Hematopoietic multipotent progenitor cell treated with erythropoietin and hydrocortisone succinate and interleukin-3 and kit ligand, for 8 days (in vitro differentiated cells): ENCODE measurements at places on chromosomes 7 and 10.

DNA sequence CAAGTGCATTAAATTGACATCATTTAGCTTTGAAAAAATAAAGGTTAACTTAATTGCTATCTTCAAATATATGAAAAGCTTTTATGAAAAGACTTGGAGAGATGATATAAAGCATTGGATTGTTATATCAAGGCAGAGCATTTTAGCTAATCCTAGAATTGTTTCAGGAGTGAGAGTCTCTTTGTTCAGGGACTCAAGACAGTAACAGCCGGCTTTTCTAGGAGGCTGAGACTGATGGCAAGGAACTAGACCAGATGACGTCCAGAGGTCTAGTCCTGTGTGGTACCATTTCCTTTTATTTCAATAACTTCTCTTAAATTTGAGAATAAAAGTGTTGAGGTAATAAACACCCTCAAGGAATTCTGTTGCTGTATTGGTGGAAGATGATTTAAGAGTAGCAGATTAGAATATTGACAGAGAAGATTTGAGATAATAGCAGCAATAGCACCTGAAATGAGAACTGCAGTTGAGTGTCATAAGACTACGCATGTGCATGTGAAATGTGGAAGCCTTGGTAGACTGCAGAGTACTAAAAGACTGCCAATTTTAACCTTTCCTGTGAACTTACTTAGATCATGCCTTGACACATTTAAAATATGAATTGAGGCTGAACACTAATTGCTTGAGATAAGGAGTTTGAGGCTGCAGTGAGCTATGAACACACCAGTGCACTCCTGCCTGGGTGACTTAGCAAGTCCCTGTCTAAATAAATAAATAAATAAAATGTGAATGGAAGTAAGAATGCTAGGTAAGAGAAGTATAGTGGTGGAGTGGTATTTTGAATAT is 79.6 kb downstream of the ZNRF2 start:
- DNase-seq: peak; percentile 77

DNA sequence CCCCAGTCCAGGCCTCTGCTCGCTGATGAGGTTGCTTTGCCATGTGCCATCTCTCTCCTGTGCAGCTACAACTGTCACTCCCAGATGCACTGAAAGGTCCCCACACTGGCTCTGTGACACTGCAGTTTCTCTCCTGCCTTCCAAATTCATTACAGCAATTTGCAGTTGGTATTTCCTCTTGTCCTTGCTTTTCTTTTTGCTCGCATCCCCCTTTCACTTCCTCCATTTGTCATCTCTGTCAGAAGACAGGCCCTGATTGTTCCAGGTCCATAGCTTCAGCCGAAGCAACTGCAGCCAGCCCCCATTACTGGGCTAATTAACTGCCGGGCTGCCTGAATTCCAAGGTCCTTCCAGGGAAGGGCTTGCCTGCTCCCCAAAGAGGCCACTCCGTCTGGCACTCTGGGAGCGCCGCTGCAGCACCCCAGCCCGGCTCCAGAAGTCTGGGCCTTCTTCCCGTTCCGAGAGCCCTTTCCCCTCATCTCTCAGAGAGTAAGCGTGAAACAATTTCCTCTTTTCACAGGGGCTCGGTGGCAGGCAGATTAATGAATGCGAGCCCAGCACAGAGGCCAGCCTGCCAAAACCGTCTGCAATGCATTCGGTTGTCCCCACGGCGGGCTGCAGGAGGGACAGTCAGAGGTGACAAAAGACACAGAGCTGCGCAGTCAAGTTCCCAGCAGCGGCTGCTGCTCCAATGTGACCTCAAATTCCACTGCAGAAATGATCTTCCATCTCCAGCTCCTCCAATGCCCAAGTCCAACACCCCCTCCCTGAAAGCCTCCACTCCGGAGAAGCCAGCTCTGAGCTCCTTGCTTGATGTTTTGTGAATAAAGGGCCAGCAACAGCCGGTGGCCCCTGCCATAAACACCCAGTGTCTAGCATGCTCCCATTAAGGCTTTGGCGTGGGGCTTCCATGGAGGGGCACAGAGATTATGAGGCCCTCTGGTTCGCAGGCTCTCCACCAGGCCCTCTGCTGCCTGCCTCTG is 279.4 kb upstream of the HABP2 start:
- no peak for DNase-seq

GRCh38 chr10:60352105-60352504 is 37.6 kb downstream of the ANK3 start:
- no peak for DNase-seq

DNA sequence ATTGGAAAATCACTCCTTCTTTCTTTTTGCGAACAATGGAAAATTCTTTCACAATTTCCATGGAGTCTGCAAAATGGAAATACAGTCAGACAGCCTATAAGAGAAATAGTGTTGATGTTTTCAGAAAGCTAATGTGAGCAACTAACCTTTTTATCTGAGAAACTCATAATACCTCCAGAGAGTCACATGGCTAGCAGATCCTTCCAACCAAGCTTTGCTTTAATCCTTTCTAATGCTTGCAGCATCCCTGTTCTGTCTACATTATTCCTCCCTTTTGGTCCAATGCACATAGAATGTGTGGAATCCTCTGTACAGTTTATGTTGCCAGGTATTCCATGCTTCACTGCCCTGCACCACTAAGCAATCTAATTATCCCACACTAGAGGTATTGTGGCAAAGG is 717.5 kb upstream of the LRRN3 start:
- DNase-seq: no peak

DNA sequence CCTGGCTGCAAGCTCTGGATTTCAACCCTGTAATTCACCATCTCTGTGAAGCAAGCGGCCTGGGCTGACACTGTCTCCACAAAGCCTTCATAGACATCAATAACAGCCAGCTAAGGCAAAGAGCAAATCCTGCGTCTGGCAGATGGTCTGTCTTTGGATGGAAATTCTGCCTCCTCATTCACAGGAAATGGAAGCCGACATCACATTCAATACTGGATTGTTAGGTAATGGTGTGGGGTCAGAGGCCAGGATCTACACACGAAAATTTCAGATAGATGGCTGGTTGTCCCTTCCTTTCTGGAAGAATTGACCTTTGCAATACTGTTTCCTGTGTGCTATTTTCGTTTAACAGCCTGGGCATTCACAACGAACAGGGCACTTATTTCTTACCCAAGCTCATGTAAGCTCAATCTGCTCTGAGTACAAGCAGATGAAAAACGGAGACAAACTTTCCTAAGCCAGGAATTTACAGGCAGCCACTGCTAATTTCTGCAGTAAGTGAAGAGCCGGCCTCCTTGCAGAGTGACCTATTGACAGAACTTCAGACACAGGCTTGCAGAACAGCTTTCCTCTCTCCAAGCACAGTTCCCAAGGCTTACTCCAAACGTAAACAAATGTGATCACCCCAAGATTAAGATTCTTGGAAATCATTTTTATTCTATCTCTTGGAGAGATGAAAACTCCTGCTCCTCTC is 3.1 kb upstream of the ADAM12 start:
- DNase-seq: no peak

DNA sequence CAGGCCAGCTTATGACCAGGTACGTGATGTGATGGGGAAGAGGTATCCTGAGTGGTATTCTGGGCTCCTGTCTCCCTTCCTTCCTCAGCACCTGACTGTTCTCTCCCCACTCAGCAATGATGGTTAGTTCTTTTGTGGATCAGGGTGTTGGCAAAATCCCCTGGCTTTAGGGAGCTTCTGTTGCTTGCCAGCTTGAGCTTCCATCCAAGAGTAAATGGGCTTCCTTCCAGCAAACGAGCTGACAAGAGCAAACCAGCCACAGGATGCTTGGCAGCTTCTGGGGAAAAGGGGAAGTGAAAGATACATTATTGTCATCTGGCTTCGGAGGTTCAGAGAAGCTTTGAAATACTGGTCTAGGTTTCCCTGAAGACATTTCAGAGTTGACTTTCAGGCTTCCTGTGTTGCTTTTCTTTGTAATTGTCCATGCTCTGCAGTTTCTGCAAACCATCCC is 5.2 kb downstream of the DUSP5 start:
- DNase-seq: peak; percentile 64

- no peak for DNase-seq
These were observed 803 bp downstream of the RAPGEF5 start for GRCh38 chr7:22356010-22356691.

DNA sequence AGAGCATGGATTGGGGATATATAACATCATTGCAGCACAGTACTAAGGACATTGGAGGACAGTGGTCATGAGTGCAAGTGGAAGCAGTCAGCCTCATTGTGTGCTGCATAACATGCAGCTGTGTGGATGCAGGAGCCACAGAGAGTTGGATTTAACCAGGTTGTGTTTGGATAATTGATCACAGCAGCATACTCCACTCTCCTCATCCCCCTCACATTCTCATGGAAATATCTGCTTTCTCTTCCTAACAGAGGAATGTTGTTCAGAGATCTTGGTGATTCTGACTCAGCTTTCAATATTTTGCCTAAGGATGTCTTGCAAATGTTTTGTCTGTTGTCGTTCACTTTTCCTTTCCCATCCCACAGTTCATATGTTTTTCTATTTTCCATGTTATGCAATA is 31.8 kb upstream of the LSM8 start:
- DNase-seq: no peak

- DNase-seq: peak; percentile 23
These were observed 48.2 kb upstream of the NFKB2 start for GRCh38 chr10:102347236-102347828.

GRCh38 chr10:84317174-84317573 is 11.2 kb upstream of the CCSER2 start:
- no peak for DNase-seq

DNA sequence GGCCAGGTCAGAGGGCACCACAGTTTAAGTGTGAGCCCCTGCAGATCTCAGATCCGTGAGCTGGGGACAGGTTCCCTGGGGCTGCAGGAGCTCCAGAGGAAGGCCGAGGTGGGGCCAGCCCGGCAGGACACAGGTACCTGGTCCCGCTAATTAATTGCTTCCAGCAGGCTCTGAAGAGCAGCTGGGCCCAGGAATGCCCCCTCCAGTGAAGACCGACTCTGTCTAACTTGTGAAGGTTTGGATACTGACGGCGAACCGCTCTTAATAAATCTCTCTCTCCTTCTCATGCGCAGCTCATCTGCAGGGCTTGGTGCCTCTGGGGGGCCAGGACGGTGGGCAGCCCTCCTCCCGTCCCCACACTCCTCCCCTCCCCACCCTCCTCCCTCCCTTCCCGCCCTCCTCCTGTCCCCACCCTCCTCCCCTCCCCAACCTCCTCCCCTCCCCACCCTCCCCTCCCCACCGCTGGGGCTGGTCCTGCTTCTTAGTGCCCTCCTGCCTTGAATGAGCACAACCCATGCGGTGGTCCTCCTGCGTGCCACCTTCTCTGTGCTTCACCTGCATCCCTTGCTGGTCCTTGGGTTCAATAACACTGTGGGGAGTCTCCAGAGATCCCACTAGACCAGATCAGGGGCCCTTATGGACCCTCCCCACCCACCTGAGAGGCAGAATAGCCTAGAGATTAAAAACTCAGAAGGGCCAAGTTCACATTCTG is 38.3 kb downstream of the PDGFA start:
- DNase-seq: no peak

DNA sequence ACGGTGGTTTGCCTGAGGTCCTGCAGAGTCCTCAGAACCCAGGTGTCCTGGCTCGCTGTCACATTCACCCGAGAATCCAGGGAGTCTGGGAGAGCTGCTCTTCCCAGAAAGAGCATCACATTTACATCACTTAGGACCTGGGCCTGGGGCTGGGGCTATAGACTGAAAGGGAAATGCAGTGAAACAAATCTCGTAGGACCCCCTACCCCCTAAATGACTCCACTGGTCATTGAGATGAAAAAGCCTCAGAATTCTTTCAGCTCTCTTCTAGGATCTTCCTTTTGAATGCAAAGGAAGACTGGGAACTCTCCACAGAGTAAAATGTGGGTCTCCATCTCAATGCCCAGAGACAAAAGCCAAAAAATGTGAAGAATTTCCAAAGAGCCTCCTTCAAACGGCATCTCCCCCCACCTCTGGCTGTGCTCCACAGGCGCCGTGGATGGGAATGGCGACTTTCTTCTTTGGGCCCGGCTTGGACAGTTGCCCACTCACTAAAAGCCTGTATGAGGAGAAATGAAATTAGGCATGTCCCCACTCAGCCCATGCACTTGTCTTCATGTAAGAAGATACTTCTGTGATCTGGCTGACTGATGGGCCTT is 49.0 kb upstream of the PODXL start:
- no peak for DNase-seq

DNA sequence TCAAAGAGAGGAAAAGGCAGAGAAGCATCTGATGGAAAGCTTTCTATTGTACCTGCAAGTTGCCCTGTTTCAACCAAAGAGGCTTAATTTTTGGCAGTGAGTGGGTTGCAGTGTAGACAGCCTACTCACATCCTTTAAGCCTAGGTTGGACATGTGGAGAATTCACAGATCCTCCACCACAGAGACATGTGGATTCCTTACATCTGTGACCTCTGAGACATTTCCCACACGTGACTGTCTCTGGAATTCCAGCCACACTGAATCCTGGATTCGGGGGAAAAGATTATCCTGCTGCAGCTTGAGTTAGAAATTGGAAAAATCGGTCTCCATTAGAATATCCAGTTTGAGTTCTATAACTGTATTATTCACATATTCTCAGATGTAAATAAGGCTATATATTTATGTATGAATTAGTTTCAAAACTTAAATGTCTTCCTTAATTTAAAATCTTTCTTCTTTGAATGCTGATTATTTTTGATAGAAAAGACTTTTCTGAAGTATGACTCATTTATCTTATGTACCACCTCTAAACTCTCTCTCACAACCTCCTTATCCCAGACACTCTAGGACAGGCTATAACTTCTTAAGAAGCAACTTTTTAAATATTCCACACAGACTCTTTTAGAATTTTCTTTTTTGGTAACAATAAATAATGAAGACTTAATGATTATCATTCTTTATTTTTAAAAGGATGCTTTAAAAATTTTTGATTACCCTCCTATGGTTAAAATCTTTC is 123.3 kb downstream of the TWIST1 start:
- no peak for DNase-seq

GRCh38 chr7:141193066-141193465 is 119.2 kb downstream of the TMEM178B start:
- DNase-seq: peak; percentile 11

- DNase-seq: no peak
These were observed 51.7 kb upstream of the NEBL start for GRCh38 chr10:20948686-20949327.

- no peak for DNase-seq
These were observed 33.9 kb downstream of the DRGX start for GRCh38 chr10:49361735-49362568.

GRCh38 chr7:97733276-97734161 is 1.6 kb downstream of the TAC1 start:
- no peak for DNase-seq

DNA sequence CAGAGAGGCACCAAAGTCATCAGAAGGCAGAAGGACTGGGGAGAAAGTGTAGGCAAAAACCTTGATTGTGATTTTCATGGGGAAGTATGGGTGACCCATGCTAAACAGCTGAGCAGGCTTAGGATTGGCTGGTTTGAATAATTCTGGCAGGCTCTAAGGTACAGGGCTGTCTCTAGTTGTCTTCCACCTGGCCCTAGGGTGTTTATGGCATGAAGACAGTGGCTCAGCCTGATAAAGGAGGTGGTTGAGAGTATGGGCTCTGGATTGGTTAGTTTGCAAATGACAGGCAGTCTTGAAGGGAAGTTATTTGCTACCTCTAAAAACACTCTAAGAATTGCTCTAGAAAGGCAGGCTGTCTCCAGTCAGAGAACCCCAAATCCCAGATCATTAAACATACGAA is 100.3 kb downstream of the STRA8 start:
- DNase-seq: no peak

GRCh38 chr7:129376076-129376777 is 58.0 kb upstream of the STRIP2 start:
- peak; percentile 68 for DNase-seq

- no peak for DNase-seq
These were observed 229.6 kb downstream of the PHF14 start for GRCh38 chr7:11203224-11203623.

- DNase-seq: no peak
These were observed 446.5 kb downstream of the LRMDA start for GRCh38 chr10:75877877-75878276.
